CD4-positive, alpha-beta T cell (primary cell): ENCODE measurements at places on chromosomes 4 and X.

DNA sequence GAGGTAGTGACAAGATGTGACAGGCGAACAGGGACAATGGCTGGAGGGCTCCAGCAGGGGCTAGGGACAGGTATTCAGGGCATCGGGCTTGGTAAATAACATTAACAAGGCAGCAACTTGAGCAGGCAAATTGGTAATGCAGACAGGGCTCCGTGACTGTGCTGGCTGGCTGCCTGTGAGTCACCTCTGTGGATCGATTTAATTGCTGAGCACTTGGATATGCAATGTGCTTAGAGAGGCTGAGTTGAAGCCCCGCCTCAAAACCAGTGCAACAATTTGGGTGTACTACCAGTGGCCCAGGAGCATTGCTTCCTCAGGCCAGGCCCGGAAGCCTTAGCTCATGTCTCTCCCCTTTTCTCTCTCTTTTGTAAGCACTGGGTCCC, 19.5 kb downstream of the CNGA2 start:
- H3K4me1 ChIP-seq, result no peaks in the 10 kb centered on the region
- H3K36me3 ChIP-seq, result no peaks in the 10 kb centered on the region
- no peak overlapping the region for H3K27ac ChIP-seq
- no peak for DNase-seq

DNA sequence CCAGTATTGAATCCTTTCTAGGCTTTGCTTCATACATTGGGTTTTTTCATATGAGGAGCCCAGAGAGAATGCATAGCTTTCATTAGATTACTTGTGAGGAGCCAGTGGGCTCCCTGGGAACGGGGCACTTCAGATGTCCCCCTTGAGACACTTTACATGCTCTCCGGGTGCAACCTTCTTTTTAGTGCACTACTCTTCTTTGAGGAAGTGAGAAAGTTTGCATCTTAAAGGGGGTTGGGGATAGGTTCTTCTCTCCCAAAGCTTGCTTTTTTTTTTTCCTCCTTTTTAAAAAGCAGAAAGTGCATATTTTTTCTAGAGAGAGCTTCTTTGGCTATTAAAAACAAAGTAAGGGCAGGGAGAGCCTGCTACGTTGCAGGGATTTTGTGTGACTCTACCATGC, 4.3 kb downstream of the HADH start:
- H3K36me3 ChIP-seq, result peaks cover 2% of the 10 kb centered on the region
- DNase-seq, result no peak
- peaks cover 11% of the 10 kb centered on the region for H3K4me1 ChIP-seq
- H3K27ac ChIP-seq, result no peak overlapping the region
- H3K27me3 ChIP-seq, result no peaks in the 10 kb centered on the region

- no peaks in the 10 kb centered on the region for H3K4me1 ChIP-seq
- no peak for DNase-seq
- H3K4me3 ChIP-seq, result no peak overlapping the region
- no peak overlapping the region for H3K27ac ChIP-seq
- H3K36me3 ChIP-seq, result no peaks in the 10 kb centered on the region
Observed at GRCh38 chr4:98253499-98253898, 7.7 kb upstream of the RAP1GDS1 start.

DNA sequence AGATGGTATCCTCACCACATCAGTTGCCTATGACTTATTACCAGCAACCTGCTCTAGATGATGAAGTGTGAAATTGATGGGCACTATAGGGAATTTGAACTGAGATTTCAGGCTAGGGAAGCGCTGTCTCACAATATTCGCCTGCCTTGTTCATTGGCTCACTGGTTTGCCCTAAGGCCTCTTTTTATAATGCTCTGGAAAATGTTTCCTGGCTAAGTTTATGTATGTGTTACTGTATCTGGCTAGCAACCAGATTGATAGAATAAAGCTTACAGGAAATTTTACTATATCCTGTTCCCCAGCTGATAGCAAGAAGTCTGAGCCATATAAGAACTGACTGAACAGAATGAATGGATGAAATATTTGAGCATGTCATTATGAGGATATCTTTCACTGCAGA, 71.6 kb downstream of the GSTCD start:
- H3K4me1 ChIP-seq, result no peaks in the 10 kb centered on the region
- H3K4me3 ChIP-seq, result no peak overlapping the region
- no peak overlapping the region for H3K27ac ChIP-seq

- H3K4me1 ChIP-seq, result no peaks in the 10 kb centered on the region
- no peak overlapping the region for H3K27ac ChIP-seq
- peaks cover 15% of the 10 kb centered on the region for H3K36me3 ChIP-seq
Observed at GRCh38 chr4:123093236-123093635, 170.8 kb upstream of the NUDT6 start.
